LHCN-M2 (cell line): ENCODE measurements at places on chromosomes 5 and 9.

DNA sequence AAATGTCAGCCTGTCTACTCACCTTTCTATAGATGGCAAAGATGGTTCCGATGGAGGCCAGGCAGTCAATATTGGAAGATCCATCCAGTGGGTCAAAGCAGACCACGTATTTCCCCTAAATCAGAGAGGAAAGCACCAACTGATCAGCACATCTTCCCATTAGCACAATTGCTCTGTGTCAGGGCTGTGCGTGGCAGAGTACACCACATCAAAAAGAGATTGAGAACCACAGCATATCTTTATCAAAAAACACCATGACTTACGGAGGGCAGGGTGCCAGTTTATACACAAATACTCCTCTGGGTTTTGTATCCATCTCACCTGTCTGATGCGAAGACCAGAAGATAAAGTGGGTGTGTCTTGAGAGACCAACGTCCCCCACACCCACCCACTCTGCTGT is 9.1 kb downstream of the FBP2 start:
- DNase-seq: no peak

DNA sequence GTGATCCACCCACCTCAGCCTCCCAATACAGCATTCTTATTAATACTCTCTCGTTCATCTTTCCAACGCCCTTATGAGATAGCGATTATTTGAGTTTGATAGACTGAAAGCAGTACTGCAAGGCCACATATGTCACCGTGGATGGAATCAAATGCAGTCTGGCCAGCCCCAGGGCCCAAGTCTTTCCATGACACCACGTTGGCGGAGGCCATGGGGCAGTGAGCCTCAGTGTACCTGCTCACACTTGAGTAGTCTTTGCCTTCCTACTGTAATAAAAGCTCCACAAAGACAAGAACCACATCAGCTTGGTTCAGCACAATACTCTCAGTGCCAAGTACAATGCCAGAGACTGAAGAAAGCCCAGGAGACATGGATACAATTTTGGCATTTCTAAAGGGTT is 88.5 kb downstream of the TTLL11 start:
- DNase-seq: no peak

- DNase-seq: peak; percentile 50
These were observed 31.8 kb upstream of the FGF1 start for GRCh38 chr5:142717582-142718215.

DNA sequence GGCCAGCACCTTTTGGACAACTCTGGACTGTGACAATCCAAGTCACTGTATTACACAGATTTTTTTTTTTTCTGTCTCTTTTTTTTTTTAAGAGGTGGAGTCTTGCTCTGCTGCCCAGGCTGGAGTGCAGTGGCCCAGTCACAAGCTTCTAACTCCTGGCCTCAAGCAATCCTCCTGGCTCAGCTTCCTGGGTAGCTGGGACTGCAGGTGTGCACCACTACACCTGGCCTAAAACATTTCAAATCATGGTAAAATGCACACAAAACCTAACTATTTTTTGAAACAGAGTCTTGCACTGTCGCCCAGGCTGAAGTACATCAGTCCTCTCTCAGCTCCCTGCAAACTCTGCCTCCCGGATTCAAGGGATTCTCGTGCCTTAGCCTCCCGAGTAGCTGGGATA is 7.2 kb upstream of the N4BP3 start:
- no peak for DNase-seq

GRCh38 chr9:135184181-135185053 is 96.9 kb downstream of the OLFM1 start:
- DNase-seq: no peak

DNA sequence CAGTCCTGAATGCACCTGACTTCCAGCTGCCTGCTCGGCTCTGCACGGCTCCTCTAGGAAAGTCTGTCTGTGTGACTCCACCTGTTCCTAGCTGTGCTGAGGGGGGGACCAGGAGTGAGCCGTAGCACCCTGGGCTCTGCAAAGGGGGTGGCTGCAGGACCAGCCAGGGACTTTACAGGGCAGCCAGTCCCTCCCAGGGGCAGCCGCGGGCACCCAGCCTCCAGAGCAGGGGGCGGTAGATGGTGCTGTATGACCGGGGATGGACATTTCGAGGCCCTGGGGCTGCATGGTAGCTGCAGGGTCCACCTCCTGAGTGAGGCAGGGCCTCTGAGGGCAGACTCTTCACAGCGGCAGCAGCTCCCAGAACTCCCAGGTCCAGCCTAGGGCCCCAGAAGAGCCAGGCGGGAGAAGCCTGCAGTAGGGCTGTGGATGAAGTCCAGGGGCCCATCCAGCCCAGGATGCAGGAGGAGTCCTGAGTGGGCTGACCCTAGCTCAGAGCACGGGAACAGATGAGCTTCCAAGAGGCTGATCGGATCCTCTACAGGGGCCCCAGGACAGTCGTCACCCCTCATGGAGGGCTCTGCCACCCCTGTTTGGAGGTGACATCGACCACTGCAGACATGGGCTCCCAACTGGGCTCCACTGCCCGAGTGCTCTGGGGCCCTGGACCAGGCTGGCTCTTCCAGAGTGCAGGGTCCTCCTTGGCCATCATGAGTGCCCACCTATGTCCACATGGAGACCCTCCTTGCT is 105.4 kb downstream of the ZNF354C start:
- no peak for DNase-seq
